ENCODE measurements at places on chromosomes 6 and 20.

DNA sequence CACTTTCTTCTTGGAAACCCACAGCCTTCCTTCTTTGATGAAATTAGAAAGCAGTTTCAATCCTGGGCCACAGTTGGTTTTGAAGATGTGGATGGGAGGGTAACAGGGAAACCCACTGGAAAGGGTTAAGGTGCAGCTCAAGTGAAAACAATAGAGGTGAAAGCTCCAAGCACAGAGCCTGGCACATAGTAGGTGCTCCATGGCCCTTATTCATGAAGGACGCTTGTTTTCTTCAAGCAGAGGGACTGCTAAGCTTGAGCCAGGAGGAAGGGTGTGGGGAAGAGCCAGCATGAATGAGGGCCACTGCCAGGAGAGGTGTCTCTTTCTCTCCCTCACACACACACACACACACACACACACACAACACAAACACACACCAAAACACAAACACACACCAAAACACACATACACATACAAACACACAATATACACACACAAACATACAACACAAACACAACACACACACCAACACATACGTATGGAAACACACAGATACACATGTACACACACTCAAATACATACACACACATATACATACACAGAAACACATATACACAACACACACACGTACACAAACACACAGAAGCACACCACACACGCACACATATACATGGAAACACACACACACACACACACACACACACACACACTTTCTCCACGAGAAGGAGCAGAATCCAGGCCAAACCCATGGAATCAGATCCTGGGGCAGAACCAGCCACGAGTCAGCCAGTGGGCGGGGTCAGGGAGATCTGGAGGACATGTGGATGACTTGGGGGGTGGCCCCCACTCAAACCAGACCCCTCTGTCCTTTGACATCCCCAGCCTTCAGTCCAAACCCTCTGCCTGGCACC, 23.7 kb upstream of the RBPJL start:
- no peaks in the 10 kb centered on the region for H3K4me1 ChIP-seq
- no peak overlapping the region for H3K4me3 ChIP-seq
- H3K36me3 ChIP-seq = no peaks in the 10 kb centered on the region
- peaks cover 22% of the 10 kb centered on the region for H3K27me3 ChIP-seq

- H3K4me3 ChIP-seq = no peak overlapping the region
- no peak for DNase-seq
- no peaks in the 10 kb centered on the region for H3K36me3 ChIP-seq
- H3K4me1 ChIP-seq = no peaks in the 10 kb centered on the region
Observed at GRCh38 chr6:46246081-46246480, 75.3 kb upstream of the ENPP5 start.

DNA sequence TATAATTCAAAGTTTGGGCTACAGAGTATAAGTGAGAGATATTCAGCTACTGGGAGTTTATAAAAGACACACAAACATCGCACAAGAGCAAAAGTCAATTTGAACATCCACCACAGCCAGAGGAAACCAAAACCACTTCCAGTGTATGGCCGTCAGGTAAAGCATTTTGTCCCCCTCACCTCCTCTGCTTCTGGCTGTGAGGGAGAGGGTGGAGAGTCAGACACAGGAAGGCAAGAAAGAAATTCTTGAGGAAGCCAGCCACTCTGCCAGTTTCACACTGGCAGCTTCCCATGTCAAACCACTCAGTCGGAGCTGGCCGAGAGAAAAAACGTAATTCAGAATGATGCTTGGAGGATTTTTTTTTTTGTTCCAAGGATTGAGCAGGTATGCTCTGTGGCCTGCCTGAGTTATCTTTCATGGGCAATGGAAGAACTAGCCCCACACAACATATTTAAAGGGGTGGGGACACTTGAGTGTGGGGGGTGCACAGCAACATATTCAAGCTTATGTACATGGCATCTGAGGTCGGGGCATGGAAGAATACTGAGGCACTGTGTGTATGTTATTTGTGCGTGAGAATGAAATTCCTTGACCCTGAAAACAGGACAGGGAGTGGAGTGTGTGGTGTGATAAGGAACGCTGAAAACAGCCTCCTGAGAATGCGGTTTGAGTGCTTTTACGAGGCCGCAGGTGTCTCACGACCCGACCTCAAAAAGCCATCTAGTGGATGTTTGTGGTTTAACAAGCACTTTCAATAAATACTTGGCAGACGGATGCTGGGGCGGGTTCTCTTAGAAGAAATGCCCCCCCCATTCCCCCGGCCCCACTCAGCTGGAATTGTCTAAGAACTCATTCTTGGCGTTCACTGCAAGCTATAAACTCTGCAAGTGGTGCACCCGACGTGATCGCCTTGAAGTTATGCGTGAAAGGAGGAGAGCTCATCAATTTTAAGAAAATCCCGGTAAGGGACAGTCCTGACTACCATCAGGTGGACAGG, 27.5 kb upstream of the ZBTB22 start:
- H3K27ac ChIP-seq = peak overlapping the region; percentile 94
- DNase-seq = peak; percentile 70
- H3K36me3 ChIP-seq = no peaks in the 10 kb centered on the region
- no peaks in the 10 kb centered on the region for H3K27me3 ChIP-seq
- peaks cover 48% of the 10 kb centered on the region for H3K4me1 ChIP-seq
- H3K4me3 ChIP-seq = peak overlapping the region; percentile 39

DNA sequence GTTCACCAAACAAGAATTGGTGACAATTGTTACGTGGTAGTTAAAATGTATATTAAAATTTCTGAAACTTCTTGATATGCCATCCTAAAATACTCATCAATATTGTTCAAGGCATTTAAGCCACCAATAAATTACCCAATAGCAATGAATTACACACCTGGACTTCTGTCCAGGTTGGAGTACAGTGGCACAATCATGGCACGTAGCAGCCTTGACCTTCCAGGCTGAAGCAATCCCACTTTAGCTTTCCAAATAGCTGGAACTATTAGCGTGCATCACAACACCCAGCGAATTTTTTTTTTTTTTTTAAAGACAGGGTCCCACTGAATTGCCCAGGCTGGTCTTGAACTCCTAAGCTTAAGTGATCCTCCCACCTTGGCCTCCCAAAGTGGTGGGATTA, 17.2 kb downstream of the SRPK1 start:
- no peak for DNase-seq
- H3K27me3 ChIP-seq = no peaks in the 10 kb centered on the region
- H3K36me3 ChIP-seq = no peaks in the 10 kb centered on the region
- H3K4me3 ChIP-seq = no peak overlapping the region

- DNase-seq = no peak
- no peak overlapping the region for H3K4me3 ChIP-seq
- H3K27me3 ChIP-seq = peaks cover 28% of the 10 kb centered on the region
- no peaks in the 10 kb centered on the region for H3K36me3 ChIP-seq
- no peak overlapping the region for H3K27ac ChIP-seq
Observed at GRCh38 chr20:17873410-17874270, 95.0 kb downstream of the SNX5 start.
